ENCODE measurements at places on chromosomes 2 and 18.

- no peak for DNase-seq
Observed at GRCh38 chr18:25608091-25608490, 256.1 kb upstream of the ZNF521 start.

DNA sequence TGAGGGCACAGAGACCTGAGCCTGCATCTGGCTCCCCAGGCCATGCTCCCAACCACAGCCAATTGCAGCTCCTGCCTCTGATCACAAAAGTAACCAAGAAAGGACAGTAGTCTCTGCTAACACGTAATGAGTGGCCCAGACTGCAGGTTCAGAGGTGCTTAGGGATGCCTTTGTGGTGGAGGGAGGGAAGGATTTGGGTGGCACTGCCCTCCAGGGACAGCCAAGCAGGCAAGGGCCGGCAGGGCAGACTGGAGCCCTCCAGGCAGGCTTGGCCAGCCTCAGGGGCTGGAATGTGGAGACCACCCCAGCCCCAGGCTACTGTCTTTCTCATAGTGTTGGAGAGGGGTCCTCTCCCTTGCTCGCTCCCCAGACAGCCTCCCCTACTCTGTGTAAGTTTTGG lies 114.5 kb upstream of the SMAD2 start:
- no peak for DNase-seq

DNA sequence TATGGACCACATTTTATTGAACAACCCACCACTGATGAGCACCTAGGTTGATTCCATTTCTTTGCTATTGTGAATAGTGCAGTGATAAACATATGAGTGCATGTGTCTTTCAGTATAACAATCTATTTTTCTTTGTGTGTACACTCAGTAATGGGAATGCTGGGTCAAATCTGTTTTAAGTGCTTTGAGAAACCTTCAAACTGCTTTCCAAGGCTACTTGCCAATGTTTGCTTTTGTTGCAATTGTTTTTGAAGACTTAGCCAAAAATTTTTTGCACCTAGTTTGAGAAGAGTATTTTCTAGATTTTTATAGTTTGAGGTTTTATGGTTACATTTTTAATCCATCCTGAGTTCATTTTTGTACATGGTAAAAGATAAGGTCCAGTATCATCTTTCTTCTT lies 587.4 kb upstream of the SETBP1 start:
- DNase-seq: no peak

DNA sequence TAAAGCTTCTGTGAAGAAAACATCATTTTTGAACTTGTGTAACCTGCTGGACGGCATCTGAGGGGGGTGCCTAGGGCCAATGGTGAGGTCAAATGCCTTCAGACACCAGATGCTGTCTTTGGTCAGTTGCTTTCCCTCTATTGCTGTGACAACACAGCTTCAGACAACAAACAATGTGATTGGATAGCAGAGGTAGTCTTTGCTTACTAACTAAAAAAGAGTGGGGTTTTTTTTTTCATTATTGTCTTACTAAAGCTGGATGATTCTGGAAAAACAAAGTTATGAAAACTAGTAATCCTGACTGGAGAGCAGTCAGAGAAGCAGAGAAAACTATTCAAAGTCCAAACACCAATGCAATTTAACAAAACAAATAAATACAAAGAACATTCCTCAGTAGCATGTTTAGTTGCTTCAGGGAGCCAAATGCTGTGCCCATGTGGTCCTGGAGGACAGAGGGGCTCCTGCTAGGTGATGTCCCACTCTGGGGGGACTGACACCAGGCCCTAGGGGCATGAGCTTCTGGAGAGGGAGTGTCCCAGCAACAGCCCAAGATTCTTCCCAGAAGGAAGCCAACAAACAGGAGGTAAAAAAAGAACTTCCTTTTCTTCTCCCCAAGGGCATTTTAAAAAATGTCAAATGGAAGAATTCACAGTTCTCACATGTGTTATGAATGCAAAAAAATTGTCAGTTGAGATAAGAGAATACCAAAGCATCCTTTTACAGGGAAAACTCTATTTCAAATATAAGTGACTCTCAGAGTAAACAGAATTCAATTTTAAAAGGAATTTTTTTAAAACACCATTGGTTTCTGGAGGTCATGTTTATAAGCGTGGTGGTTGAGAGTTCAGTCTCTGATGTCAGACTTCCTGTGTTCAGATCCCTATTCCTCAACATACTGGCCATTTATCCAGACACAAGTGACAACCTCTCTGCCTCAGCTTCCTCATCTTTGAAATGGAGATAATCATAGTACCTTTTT lies 181.1 kb upstream of the PGAP1 start:
- DNase-seq: peak; percentile 95

- peak; percentile 41 for DNase-seq
Observed at GRCh38 chr2:75146606-75147332, 52.6 kb downstream of the TACR1 start.

GRCh38 chr2:96753661-96754282 lies 6.9 kb upstream of the CNNM4 start:
- no peak for DNase-seq
